Endothelial cell of umbilical vein (primary cell): ENCODE measurements at places on chromosomes 12 and 14.

DNA sequence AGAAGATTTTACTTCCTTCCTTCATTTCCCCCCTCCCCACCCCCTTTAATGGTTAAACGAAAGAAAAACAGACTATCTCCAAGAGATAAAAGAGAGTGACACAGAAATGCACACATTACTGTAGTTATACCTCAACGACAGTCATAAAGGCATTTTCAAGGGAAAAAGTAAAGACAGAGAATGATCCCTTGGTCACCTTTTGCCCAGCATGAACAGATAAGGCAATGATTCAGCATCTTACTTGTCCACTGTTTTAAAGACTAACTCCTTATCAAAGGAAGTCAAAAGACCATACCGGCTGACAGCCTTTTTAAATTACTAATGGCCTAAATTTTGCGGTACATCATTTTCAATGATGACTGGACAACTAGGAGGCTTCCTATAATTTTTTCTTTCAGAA is 326.6 kb downstream of the PAWR start:
- no peak for DNase-seq

DNA sequence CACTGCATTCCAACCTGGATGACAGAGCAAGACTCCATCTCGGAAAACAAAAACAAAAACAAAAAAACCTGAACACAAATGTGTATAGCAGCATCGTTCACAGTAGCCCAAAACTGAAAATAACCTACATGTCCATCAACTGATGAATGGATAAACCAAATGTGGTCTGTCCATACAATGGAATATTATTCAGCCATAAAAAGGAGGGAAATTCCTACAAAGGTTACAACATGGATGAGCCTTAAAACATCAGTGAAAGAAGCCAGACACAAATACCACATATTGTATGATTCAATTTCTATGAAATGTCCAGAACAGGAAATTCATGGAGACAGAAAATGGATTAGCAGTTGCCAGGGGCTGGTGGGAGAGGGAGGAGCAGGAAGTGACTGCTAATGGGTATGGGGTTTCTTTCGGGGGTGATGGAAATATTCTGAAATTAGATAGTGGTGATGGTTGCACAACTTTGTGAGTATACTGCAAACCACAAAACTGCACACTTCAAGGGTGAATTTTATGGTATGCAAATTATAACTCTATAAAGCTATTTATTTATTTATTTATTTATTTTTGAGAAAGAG is 4.0 kb downstream of the MYL2 start:
- no peak for DNase-seq

DNA sequence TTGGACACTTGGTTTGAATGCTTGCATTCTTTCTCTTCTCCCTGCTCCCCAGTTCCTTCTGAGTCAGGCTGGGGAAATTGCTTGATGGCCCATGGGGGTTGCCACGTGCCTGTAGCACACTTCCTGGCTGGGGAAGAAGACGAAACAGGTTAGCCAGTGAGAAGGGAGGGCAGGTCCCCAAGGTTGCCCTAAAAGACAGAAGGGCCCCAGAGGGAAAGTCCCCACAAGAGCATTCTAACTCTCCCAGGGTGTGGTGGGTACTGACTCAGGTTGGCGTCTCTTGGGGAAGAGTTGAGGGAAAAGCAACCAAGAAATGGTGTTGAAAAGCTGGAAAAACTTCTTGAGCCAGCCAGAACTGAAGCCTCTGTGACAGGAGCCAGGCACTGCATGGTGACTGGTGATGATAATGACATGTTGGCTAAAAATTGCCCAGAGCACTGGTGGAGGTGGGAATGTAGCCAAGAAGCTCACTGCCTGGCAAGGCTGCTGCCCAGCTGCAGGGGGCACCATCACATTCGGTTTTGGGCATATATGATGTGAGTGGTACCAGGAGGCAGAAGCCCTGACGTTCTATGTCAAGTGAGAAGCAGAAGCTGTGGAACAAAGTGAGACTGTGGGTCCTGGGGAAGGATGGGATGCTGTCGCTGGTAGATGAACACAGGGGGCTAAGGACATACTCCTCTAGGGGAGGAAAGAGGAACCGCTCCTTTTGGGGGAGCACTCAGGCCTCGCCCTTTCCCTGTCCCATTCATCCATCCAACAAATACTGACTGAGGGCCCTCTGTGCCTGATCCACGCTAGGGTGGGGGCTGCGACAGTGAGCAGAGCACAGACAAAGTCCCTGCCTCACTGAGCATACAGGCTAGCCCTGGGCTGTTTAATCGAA is 8.1 kb upstream of the RABGGTA start:
- no peak for DNase-seq

DNA sequence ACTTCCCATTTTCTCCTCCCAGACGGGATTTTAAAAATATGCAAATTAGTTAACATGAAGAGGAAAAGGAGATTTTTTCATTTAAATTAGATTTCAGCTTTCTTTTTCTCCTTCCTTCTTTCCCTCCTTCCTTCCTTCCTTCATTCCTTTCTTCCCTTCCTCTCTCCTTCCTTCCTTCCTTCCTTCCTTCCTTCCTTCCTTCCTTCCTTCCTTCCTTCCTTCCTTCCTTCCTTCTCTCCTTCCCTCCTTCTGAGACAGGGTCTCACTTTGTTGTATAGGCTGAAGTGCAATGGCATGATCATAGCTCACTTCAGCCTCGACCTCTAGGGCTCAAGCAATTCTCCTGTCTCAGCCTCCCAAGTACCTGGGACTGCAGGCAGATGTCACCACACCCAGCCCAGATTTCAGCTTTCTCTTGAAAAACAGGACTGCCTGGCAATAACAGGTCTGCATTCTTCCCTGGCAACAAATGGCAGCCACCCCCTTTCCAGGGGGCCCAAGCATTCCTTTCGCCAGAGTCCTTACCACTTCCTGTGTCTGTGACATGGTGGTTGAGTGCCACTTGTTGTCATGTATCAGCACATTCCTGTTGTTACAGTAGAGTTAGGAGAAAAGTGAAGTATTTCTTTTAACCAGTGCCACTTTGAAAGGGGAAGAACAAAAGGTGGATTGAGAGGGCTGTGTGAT is 119.1 kb downstream of the PTPN11 start:
- DNase-seq, result no peak

GRCh38 chr12:102026728-102027127 is 35.1 kb downstream of the WASHC3 start:
- DNase-seq, result no peak

DNA sequence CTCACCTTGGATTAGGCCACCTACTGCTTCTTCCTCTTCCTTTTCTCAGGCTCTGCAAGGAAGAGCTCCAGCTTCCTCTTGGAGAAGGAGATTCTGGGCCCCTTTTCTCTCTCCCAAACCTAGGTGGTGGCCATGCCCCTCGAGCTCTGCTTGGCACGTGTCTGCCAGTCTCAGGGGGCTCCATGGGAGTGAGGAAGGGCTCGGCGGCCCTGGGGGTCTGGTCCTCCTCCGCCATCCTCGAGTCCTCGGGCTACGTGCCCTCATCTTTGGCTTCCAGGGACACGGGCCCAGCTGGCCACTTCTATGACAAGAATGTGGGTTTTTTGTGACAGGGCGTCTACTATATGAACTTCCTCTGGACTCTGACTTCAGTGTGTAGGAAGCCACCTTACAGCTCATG is 34.3 kb downstream of the HSP90AA1 start:
- no peak for DNase-seq
